Aorta (tissue), 5 donors: ENCODE measurements at places on chromosomes 6 and 20.

GRCh38 chr6:47977314-47977713, 133.7 kb downstream of the PTCHD4 start:
- H3K36me3 ChIP-seq, result no peaks in the 10 kb centered on the region
- H3K27ac ChIP-seq, result no peak overlapping the region
- H3K4me3 ChIP-seq, result no peak overlapping the region
- DNase-seq, result no peak
- H3K27me3 ChIP-seq, result no peaks in the 10 kb centered on the region
- no peaks in the 10 kb centered on the region for H3K4me1 ChIP-seq

- no peaks in the 10 kb centered on the region for H3K27me3 ChIP-seq
- DNase-seq, result peak; percentile 82
- H3K36me3 ChIP-seq, result no peaks in the 10 kb centered on the region
Observed at GRCh38 chr20:46307139-46307998, 929 bp downstream of the CDH22 start.

DNA sequence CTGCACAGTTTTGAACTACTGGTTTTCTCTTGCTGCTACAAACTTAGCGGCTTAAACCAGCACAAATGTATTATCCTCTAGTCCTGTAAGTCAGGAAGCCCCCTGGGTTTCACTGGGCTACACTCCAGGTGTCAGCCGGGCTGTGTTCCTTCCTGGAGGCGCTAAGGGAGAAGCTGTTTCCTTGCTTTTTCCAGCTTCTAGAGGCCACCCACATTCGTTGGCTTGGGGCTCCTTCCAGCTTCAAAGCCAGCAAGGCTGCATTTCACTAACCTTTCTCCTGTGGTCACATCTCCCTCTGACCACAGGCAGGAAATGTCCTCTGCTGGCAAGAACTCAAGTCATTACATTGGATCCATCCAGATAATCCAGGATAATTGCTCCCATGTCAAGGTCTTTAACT, 350.6 kb upstream of the PLCB4 start:
- H3K4me3 ChIP-seq, result no peak overlapping the region
- H3K36me3 ChIP-seq, result no peaks in the 10 kb centered on the region
- H3K4me1 ChIP-seq, result no peaks in the 10 kb centered on the region

- no peaks in the 10 kb centered on the region for H3K4me1 ChIP-seq
- no peak overlapping the region for H3K27ac ChIP-seq
- H3K36me3 ChIP-seq, result no peaks in the 10 kb centered on the region
- no peaks in the 10 kb centered on the region for H3K27me3 ChIP-seq
Observed at GRCh38 chr6:56420296-56420695, 172.9 kb upstream of the COL21A1 start.

DNA sequence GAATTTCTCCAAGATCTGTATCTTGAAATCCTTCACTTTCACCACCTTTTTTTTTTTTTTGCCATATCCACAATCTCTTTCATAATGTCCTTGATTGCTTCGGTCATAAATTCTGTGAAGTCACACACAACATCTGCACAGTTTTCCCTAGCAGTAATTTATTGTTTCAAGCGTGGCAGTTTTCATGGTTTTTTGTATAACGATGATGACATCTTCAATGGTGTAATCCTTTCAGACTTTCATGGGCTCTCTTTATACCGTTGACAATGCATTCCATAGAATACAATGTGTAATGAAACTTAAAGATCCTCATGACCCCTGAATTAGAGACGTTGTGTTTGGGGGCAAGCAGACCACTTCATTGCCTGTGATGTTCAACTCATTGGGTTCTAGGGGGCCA, 693.1 kb downstream of the PTPRT start:
- no peaks in the 10 kb centered on the region for H3K36me3 ChIP-seq
- no peak overlapping the region for H3K4me3 ChIP-seq
- no peak for DNase-seq
- H3K27me3 ChIP-seq, result no peaks in the 10 kb centered on the region
- no peaks in the 10 kb centered on the region for H3K4me1 ChIP-seq

DNA sequence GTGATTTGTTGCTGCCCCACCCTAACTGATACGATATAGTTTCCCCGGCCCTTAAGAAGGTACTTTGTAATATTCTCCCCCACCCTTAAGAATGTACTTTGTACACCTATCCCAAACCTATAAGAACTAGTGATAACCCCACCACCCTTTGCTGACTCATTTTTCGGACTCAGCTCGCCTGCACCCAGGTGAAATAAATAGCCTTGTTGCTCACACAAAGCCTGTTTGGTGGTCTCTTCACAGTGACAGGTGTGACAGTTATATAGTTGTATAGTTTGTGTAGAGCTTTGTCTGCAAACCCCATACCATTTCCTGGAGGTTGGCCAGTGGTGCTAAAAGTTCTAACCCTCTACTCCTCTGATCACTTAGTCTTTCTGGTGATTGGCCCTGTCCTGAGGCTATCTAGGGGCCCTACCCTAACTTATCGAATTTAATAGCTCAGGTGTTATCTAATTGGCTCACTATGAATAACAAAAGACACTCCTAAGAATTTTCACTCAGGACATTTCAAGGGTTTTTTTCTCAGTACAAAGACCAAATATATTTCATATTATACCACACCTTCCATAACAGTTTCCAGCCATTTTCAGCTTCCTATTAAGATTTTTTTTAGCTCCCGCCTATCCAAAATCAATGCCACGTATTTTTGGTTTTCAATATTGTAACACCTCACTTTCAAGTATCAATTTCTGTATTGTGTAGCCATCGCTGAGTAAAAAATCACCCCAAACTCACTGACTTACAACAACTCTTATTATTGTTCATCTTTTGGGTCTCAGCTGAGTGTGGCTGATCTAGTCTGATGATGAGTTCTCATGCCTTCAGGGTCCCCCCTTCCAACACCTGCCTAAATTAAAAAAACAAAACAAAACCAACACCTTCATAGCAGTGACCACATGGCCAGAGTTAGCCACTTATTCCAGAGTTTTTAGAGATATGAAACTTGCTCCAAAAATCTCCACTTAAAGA, 9.8 kb upstream of the BTN1A1 start:
- no peak overlapping the region for H3K27ac ChIP-seq
- no peak overlapping the region for H3K4me3 ChIP-seq
- DNase-seq, result no peak

DNA sequence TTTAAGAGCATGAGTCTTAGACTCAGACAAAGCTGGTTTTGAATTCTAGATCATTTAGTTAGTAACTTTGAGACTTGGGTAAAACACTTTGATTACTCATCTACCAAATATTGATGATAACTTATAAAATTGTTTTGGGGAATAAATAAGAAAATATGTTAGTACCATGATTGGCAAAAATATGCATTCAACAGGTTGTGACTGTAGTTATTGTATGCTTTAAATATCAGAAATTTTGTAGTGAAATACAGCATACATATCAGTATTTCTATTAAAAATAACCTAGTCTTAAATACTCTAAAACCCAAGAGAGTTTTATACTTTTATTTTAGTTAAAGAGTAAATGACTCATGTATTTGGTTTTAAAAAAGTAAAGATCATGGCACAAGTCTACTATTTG, 68.7 kb downstream of the ENPP1 start:
- H3K27ac ChIP-seq, result no peak overlapping the region
- no peak overlapping the region for H3K4me3 ChIP-seq
- H3K36me3 ChIP-seq, result peaks cover 6% of the 10 kb centered on the region
- no peaks in the 10 kb centered on the region for H3K27me3 ChIP-seq
- no peak for DNase-seq
